SW480 (cell line): ENCODE measurements at places on chromosomes 12 and 14.
A peak's percentile ranks its signal among the peaks of the same experiment; 100 is the strongest.

GRCh38 chr12:67813456-67813904 is 164.9 kb downstream of the DYRK2 start:
- DNase-seq: no peak

DNA sequence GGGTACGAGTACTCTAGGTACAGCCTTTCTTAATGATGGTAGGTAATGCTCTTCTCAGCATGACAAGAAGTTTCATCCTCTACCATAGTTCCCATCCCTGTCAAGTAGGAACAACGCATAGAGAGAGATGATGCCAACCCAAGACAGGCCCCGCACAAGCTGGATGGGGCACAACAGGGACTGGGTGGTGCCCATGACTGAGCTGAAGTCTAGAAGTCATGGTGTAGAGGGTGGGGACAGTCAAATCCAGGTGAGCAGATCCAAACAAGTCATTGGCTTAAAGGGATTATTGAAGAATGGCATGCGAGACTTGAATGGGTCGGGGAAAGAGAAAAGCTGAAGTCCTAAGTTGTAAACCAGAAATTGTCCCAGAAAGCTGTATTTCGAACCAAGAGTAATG is 84.2 kb upstream of the MDM1 start:
- no peak for DNase-seq

DNA sequence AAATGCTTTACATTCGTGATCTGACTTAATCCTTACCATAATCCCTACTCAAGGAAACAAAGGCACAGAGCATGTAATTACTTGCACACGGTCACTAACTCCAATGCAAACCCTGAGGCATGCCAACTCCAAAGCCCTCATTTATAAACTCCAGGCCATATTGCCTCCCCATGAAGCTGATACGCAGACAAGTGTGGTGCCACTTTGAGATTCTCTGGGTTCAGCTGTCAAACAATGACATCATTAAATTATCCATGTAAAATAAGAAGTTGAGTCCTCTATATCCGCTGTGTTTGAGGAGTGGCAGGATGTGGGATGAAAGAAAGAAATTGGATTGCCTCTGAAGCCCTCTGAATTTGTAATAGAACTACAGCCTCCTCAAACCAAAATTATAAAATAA is 62.8 kb downstream of the ANO4 start:
- peak; percentile 59 for DNase-seq

GRCh38 chr14:100341301-100342031 is 18.3 kb downstream of the SLC25A47 start:
- peak; percentile 57 for DNase-seq

DNA sequence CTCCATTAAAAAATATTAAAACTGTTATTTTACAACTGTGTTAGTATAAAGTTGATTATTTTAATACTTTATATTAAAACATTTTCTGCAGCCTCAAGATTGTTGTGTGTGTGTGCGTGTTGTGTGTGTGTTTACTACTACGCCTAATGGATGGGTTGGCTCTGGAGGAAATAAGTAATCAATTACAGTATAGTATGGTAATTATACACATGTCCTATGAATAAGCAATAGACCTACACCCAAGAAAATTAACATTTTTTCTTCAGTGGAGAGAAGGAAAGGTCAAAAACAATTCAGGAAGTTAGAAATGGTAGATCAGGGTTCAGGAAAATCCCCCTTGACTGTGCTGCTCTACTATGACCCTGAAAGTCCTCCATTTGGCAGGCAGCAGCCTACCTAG is 65.7 kb upstream of the DYRK2 start:
- DNase-seq: no peak

GRCh38 chr14:47596232-47596631 is 79.2 kb downstream of the MDGA2 start:
- no peak for DNase-seq

- DNase-seq: no peak
Measured at GRCh38 chr12:69225251-69225910, 14.0 kb upstream of the CPSF6 start.

- peak; percentile 71 for DNase-seq
Measured at GRCh38 chr14:52961060-52961639, 10.3 kb upstream of the FERMT2 start.

DNA sequence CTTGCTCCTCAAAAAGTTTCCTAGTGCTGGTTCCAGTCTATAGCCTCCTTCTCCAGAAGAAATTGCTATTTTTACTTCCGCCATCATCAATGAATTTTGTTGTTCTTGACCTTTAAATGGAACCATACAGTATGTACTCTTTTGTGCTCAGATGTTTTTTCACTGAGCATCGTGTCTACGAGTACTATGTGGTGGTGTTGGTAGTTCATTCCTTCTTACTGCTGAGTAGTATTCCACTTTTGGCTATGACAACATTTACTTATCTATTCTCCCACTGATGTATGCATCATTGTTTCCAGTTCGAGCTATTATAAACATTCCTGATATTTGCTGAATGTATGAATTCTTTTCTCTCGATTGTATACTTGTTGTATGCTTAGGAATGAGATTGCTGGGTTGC is 28.6 kb downstream of the SLC2A14 start:
- DNase-seq: no peak

DNA sequence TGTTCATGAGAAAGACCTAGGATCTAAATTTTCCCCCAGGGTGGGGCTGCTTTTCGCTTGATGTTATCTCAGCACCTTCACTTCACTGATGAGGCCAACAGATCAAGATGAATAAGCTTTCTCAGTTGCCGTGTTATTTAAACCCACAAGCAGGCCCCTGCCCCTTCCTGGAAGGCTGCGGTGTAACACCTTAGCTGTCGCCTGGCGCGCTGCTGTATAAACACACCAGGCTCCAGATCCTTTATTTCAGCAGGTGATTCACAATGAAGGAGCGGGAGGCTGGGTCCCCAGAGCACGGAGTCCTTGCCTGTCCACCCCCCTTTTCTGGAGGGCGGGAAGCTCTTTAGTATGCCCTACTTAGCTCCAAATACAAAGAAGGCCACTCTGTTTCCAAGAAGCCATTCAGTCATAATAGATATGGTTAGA is 515.4 kb downstream of the FUT8 start:
- DNase-seq: no peak

DNA sequence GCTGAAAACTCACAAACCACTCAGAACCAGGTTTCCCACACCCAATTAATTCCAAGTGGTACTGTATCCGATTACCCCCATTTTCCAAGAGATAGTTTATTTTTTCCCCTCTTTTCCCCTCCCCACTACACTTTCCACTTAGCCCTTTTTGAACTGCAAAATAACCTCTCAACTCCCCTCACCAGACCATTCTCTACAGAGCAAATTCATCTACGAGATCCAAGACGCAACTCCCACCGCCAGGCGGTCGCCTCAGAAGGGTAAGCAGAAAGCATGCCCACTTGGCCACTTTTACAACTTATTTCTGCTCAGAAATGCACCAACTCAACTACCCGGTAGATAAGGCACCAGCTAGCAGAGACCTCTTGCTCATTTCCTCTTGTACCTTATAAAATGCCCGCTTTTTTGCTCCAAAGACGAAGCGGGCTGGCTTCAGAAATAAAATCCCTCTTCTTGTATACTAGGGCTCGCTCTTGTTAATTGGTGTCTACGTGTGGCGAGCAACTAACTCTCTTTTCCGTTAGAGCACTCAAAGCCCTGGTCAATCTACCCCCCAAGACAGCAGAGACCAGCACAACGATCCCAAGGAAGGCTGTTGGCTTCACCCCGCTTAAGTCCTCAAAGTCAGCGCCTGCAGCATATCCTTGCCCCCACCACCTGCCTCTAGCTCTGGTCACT is 910 bp upstream of the SRP54 start:
- DNase-seq: no peak

GRCh38 chr14:44910821-44911220 is 50.9 kb downstream of the KLHL28 start:
- DNase-seq: no peak

DNA sequence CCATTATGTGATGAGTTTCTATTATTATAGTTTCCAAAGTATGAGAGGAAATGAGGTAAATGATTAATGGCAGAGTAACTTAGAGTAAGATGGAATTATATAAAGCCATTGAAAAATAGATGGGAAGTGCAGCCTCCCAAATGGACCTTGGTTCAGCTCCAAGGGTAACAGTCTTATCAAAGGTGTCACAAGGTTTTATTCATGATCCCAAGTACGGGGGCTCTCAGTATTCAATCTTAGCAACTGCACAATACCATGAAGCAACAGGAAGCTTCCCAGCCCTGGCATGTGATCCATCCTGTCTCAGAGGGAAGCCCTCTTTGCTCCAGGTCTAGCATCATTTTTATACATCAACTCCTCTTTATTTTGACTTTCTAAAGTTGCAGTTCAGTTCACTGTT is 948.2 kb downstream of the GALC start:
- no peak for DNase-seq

DNA sequence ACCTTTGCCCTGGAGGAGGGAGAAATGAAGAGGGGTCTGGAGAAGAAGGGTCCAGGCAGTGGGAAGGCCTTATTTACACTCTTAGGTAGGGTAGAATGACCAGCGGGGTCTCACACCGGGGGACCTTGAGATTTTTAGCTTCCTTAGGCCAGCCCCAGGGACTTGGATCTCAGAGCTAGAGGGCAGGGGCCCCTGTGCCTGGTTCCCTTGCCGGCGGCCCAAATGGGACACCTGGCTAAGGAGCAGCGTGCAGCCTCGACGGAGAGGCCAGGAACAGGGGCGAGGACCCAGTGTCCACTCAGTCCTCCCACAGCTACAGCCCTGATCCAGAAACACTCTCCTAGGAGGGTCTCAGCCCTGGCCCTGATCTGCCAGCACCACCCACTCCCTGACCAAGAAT is 41.8 kb downstream of the DIO3 start:
- DNase-seq: no peak
